H1 (cell line): ENCODE measurements at places on chromosomes 4 and X.

- DNase-seq, result no peak
Observed at GRCh38 chr4:52853351-52853750, 8.8 kb upstream of the RASL11B start.

DNA sequence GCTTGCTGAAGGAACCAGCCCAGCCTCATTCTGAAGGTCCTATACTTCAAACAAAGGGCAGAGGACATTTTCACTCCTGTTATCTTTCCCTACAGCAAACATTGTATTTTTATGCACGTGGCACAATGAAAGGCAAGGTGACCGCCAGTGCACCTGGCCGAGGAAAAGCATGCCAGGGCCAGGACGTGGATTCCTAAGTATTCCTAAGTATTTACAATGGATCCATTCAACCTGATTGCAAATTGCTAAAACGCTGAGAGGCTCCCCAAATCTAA is 127.9 kb upstream of the FTHL17 start:
- DNase-seq, result no peak

GRCh38 chr4:100936661-100937375 is 410.5 kb downstream of the PPP3CA start:
- no peak for DNase-seq

- DNase-seq, result no peak
Observed at GRCh38 chrX:107467271-107467670, 17.8 kb downstream of the FRMPD3 start.

GRCh38 chrX:41981481-41982013 is 58.2 kb upstream of the CASK start:
- DNase-seq, result no peak

DNA sequence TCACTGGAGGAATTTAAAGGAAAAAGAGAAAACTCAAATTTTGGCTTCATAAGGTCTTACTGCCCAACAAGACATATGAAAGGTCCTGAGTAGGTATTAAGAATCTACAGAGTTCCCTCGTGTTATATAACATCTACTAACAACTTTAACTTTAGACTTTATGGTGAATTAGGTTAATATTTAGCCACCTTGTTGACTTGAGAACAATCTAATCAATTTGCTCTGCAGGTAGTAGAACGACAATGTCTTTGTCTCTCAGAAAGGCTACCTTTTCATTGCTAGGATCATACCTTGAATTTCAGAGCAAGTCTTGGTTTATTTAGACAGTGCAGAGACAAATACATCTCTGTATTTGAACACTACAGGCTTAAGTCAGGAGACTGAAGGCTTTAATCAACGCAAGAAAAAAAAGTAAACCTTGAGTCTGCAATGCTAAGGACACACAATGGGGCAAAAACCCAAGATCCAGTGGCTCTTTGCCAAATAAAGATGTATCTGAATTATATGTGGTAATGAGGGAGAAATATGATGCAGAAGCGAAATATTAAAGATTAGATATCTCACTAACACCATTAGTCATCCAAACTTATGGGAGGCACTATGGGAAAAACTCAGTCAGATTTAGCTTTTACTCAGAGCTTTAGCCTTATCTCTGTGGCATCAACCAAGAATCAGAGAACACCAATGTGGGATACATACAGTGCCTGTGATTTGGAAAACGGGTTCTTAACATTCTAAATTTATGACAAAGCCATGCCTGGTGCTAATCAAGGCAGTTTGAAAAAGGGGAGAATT is 93.6 kb upstream of the FTHL17 start:
- DNase-seq, result no peak

DNA sequence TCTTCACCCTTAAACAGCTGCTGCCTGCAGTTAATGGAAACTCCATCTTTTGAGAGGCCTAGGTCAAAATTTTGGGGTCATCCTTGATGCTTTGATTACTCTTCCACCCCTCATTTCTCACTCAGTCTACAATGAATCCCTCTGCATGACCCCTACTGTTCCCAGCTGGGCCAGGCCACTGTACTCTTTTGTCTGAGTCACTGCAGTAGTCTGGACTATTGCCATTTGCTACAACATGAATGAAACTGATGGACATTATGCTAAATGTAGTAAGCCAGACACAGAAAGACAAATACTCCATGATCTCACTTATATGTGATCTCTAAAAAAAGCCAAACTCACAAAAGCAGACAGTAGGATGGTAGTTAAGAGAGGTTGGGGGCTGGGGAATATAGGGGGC is 28.3 kb downstream of the STK32B start:
- DNase-seq, result no peak

- no peak for DNase-seq
Observed at GRCh38 chr4:173398220-173398619, 696 bp downstream of the SCRG1 start.

- DNase-seq, result no peak
Observed at GRCh38 chrX:39619182-39620009, 478.4 kb downstream of the BCOR start.

DNA sequence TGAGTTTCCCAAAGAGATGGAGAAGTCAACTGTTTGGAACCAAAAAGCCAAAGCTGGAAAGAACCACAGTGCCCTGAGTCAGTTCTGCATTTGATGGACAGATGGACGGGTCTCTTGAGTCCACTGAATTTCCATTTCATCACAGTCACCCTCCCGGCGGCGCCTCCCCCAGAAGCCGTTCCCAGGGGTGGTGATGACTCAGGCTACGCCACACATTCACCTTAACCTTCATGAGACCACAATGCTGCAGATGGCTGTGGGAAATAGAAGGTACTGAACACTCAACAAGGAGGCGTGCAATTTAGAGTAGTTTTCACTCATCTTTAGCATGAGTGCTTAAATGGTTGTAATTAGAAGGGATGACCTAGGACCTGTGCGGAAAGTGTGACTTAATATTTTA is 61.3 kb downstream of the STOX2 start:
- no peak for DNase-seq

- DNase-seq, result no peak
Observed at GRCh38 chr4:68344049-68344448, 5.8 kb downstream of the YTHDC1 start.

DNA sequence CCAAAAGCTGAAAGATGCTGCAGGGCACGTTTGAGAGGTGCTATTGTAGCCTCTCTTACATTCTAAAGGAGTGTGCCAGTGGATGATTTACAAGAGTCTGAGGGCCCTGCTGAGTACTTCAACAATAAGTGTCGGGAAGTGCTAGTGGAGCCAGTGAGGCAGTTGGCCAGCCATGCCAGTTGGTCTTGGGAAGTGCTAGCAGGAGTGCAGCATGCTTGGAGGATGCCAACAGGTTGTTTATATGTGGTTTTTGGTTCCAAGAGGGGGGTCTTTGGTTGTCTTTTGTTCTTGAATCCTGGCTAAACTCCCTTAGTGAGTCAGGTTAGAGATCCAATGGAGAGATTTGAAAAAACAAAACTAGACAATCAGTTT is 335.3 kb downstream of the PABPC4L start:
- no peak for DNase-seq

- no peak for DNase-seq
Observed at GRCh38 chrX:151725338-151725614, 9.3 kb upstream of the CNGA2 start.

DNA sequence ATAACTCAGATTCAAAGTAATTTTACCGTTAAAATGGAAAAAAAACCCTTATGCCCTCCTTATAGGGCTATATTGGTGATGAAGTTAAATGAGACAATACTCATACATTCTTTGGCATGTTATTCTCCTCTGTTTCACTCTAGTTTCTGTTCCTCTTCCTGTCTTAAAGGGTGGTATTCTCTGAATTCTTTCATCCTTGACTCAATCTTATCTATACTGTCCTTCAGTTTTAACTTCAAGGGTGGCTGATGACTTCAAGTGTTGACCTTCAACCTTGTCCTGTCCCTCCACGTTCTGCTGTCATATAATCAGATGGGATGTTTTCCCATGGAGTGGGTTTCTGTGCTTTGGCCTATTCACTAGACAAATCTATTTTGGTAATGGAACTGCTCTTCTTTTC is 44.0 kb downstream of the ZNF518B start:
- no peak for DNase-seq

DNA sequence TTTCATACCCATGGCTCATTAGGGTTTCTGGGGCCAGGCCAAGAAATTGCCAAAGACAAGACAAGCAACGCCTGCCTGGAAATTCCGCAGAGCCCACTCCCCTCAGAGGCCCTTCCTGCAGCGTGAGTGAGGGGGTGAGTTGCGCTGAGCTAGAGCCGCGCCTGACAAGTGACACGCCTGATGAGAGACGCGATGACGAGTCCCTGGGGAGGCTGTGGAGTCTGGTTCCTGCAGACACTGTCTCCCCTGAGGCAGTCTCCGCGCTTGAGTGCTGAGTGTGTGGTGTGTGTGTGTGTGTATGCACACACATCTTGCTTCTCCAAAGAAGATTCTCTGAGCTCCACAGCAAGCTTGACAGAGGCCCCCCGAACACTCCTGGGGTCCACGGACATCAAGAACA is 269.8 kb downstream of the BCOR start:
- DNase-seq, result no peak

- no peak for DNase-seq
Observed at GRCh38 chr4:3868211-3869173, 102.3 kb downstream of the ADRA2C start.
